GM13976 (cell line): ENCODE measurements at places on chromosomes 3 and 15.

- DNase-seq: no peak
Observed at GRCh38 chr3:180306691-180307090, 270.0 kb upstream of the PEX5L start.

DNA sequence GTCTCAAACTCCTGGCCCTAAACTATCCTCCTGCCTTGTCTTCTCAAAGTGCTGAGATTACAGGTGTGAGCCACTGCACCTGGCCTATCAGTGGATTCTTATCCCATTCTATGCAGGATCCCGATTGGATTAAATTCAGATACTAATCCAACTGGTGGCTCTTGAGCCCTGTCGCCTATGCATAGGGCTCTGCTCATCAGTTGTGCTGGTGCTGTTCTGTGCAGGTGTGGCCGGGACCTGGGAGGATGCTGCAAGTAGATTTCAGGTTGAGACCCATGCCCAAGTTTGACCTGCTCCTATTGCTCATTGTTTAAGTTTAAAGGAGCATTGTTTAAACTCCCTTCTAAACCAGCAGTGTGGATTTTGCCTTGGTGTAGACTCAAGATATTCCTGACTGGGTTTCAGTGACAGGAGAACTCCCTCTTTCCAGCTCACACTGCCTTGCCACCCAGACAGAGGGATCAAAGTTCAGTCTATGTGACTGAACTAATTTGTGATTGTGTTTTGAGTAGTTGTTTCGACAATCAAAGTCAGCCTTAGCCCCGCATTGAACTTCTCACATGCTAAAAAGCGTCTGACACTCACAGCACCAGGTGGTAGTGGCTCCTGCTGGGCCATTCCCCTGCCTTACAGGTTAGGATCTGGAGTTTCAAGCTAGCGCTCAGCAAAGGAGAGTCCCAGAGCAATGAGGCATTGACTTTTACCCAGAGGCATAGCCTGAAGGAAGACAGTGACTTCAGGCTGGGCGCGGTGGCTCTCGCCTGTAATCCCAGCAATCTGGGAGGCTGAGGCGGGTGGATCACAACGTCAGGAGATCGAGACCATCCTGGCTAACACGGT lies 45.0 kb upstream of the PIK3CB start:
- no peak for DNase-seq

DNA sequence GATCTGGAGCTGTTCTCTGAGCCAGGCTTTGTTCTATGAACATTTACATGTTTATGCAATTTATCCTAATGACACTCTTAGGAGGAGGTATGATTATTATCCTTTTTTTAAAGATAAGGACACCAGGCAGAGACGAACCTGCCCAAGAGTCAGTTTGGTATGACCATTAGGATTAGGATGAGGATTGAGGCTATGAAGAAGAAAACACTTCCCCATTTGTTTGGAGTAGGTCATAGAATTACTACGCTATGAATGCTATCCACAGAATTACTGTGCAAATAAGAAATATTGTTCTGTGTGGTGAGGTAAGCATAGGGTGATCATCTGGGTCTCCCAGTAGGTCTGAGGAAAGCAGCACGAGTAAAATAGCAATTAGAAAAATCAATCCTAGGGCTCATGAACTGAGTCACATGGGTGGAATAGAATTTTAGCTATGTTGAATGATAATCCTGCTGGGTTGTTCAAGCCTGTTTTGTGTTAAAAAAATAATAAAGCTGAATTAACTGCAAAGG lies 23.9 kb downstream of the EIF4E3 start:
- no peak for DNase-seq

DNA sequence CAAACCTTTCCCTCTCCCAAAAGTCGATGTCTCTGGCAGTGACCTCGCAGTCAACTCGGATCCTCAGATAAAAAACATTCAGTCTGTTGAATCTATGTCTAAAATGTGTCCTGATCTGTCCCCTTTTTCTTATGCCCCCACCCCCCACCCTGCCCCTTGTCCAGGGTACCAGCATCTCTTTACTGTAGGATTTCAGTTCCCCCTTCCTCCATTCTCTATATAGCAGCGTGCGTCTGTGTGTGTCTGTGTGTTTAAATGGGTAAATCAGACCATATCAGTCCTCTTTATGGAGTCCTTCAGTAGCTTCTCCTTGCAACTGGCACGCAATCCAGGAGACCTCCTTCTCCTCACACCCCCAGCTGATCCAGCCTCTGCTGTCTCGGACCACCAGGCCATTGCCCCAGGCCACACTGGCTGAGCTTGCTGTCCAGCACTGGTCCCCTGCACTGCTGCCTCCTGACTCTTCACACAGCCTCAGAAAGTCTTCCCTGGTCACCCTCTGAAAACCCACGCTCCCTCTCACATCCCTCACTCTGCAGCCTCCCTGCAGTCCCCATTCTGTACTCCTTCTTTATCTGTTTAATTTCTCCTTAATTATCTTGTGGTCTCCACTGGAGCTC lies 1.5 kb downstream of the LRRK1 start:
- DNase-seq: no peak

- no peak for DNase-seq
Observed at GRCh38 chr15:25832158-25832557, 31.0 kb downstream of the ATP10A start.

GRCh38 chr15:48510976-48511375 lies 134.5 kb downstream of the FBN1 start:
- DNase-seq: no peak

DNA sequence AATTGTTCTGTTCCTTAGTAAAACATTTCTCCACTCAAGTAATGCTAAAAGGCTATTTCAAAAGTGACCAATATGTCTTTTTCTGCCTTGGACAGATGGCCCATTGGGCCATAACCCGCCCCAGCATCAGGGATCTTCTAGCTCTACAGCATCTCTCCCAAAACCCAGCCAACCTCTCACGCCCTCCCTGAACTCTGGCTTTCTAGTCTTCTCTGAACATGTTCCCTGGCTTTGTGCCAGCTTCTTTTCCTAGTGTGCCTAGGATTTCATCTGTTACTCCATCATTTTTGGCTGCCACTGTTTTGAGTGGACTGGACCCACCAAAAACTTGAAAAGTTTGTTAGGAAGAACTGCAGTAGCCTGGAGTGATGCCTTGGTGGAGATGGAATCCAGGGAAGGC lies 30.7 kb downstream of the TRPM1 start:
- DNase-seq: no peak

DNA sequence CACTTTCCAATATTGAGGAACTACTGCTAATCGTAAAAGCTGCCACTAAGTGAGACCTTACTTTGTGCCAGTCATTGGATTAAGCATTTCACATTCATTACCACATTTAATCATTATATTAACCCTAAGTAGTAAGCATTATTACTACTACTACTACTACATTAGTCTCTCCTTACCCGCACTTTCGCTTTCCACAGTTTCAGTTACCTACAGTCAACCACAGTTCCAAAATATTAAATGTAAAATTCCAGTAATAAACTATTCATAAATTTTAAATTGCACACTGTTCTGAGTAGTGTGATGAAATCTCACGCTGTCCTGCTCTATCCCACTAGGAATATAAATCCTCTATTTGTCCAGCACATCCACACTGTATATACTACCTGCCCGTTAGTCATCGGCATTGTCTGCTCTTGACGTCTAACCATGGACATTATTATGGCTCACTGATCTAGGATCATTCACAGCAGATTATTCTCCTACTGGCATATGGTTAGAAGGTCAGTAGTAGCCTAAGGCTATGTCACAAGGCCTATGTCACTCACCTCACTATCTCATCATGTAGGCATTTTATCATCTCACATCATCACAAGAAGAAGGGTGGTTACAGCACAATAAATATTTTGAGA lies 121.1 kb downstream of the GSK3B start:
- DNase-seq: no peak

DNA sequence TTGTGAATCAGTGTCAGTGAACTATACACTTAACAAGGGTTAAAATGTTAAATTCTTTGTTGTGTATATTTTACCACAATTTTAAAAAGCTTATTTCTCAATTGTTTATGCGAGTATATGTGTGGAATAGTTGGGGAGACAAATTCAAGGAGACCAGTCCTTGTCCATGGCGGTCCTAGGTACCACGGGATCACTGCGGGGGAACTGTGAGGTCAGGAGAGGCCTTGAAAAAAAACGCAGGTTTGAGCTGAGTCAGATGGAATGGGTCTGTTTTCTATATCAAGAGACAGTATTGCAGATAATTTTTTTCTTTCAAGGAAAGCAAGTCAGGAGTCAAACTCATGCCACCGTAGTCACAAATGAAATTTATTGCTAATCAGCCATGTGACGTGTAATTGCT lies 18.5 kb downstream of the IGF1R start:
- DNase-seq: no peak

DNA sequence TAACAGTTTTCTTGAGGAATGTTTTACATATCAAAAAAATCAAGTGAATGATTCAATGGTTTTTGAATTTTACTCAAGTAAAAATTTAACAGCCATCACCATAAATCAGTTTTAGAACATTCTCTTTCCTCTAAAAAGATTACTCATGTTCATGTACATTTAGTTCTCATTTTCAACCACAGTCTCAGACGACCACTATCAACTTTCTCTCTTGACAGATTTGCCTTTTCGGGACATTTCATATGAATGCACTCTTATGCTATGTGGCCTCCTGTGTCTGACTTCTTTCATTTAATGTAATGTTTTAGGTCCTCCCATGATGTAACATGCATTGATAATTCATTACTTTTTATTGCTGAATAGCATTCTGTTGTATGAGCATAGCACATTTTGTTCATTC lies 309.3 kb upstream of the PLSCR5 start:
- no peak for DNase-seq

GRCh38 chr3:15522016-15522415 lies 510 bp upstream of the COLQ start:
- no peak for DNase-seq

DNA sequence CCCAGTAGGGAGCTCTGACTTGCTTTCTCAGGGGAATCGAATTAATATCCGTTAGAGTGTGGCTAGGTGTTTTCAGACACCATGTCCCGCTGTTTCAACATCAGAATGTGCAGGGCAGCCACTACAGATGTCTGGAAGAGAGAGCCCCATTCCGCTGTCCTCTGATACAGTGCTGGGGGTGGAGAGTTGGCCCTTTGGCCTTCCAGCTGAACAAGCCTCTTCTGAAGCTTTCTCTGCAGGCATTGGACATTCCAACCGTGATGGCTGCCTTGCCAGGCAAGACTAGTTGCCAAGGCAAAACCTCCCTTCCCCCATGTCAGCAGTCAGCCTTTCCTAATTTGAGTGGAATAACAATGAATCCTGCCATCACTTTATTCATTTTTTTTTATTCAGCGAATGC lies 1.5 kb downstream of the FAH start:
- DNase-seq: no peak

DNA sequence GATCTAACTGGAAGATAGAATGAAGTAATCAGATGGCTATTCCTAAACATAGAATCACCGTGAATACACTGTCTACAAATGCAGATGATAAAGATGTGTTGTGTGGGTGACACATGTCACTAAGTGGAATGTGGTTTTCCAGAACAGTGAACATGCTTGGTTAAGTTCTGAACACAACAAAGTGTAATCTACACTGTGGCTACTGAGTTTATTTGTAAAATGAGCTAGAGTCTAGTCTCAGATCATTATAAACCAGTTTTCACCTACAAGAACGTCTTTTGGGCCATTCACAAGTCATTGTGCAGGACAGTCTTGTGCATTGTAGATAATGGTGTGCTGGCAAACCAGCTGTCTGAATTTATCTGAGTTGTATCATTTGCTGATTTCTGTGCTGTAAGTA lies 35.3 kb downstream of the OXNAD1 start:
- DNase-seq: no peak

GRCh38 chr15:98421419-98422129 lies 226.8 kb upstream of the IGF1R start:
- DNase-seq: peak; percentile 85

DNA sequence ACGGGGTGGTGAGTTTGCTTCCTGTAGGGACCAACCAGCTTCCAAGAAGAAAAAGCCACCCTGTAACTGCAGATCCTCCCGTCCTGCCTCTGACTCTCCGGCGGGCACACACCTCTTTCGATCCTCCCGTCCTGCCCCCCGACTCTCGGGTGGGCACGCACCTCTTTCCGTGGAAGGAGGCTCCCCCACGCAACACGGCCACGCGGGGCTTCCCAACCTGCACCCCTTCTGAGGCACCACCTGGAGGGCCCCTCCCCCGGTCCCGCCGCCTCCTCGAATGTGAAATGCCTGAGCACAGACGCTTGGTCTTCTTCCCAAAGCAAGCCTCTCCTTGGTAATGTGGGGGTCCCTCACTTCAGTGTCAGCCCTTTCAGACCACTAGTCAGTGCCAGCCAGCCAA lies 7.3 kb downstream of the ADAMTS17 start:
- no peak for DNase-seq

DNA sequence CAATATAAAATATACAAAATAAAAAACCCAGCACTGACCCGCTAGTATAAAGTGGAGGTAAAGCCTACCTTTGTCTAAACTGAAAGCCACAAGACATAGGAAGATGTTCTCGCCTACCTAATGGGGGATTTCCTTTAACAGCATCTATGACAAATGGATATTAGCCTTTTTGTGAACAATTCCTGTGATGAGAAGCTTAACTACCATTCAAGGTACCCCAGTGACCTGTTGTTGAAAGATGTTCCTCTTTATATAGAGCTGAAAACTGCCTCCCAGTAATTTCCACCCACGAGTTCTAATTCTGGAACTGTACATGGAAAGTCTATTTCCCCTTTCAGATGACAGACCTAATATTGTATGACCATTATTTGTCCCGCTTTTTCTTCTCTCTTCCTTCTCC lies 109.8 kb upstream of the RASGRP1 start:
- no peak for DNase-seq

GRCh38 chr3:11924518-11924917 lies 77.8 kb upstream of the TAMM41 start:
- no peak for DNase-seq

- DNase-seq: peak; percentile 52
Observed at GRCh38 chr15:55742498-55742926, 440 bp downstream of the PRTG start.

DNA sequence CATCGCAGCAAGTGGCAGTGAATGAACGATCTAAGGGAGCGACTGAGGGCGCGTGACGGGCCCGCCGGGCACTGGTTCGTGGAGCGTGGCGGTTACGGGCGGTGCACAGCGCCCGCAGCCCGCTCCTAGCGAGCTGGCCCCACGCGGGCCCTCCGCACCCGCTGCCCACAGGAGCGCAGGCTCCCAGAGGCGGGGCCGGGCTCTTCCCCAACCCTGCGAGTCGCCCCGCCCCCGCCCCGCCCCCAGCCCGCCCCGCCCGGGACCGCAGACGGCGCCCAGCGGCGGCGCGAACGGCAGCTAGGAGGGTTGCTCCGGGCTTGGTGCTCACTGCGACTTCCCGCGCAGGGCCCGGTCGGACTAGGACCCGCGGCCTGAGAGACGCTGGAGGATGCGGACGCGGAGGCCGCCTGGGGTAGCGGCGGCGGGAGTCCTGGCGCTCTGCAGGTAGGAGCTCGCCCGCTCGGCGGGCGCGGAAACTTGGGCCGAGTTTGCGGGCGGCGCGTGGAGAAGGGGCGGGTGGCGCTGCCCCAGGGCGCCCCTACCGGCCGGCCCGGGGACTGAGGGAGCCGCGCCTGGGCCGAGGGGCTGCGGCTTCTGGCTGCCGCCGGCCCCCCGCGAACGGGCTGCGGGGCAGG lies at the start of gene C15orf39:
Gene C15orf39 (plus strand): TSS at position 267 of the 635 bp plus-strand sequence. CDS start 4,167 bp downstream, outside the sequence.
- DNase-seq: peak; percentile 93

- DNase-seq: no peak
Observed at GRCh38 chr15:101140697-101141065, 111.2 kb downstream of the CHSY1 start.

GRCh38 chr3:152957491-152957890 lies 122.6 kb downstream of the P2RY1 start:
- DNase-seq: no peak

- no peak for DNase-seq
Observed at GRCh38 chr3:134328846-134329245, 45.4 kb downstream of the AMOTL2 start.
